ENCODE measurements at places on chromosomes 4 and X.

DNA sequence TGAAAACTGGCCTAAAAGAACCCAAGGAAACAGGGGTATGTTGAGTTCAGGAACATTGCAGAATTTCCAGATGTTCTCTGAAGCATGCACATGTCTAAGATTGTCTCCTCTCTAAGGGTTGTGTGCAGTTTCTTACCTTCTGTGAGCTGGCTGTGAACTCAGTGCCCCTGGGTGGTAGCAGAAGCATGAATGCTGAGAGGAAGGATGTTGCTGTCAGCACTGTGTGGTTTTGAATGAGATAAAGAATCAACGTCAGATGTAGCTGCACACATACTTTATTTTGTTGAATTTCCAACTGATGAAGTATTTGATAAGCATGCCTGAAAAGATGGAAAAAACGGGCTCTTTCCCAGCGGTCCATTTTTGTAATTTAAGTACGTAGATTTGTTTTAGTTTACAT is 23.8 kb upstream of the CD38 start:
- no peak for DNase-seq

DNA sequence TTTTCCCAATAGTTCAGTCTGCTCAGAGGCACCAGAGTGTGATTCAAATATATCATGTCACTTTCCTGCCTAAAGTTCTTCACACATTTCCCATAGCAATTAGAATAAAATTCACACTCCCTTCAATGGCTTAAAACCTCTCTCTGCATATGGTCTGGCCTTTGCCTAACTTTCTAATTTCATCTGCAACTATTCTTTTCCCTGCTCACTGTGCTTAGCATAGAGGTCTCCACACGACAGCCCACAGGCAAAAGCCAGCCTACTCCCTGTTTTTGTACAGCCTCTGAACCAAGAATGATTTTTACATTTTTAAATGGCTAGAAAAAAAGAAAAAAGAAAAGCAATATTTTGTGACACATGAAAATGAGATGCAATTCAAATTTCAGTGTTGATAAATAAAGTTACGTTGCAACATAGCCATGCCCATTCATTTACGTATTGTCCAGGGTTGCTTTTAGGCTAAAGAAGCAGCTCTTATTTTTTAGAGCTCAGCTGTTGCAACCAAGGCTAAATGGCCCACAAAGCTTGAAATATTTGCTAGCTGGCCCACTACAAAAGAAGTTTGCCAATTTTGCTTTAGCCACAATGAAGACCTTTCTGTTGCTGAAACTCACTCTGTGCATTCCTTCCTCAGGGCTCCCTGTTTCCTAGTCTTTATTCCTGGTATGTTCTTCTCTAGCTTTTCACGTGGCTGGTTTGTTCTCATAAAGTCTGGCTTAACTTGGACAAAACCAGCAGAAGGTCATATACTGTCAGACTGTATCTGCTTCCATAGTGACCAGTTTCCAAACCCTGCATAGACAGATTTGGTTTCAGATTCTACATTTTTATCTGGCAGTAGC is 26.6 kb upstream of the IRF2 start:
- no peak for DNase-seq

DNA sequence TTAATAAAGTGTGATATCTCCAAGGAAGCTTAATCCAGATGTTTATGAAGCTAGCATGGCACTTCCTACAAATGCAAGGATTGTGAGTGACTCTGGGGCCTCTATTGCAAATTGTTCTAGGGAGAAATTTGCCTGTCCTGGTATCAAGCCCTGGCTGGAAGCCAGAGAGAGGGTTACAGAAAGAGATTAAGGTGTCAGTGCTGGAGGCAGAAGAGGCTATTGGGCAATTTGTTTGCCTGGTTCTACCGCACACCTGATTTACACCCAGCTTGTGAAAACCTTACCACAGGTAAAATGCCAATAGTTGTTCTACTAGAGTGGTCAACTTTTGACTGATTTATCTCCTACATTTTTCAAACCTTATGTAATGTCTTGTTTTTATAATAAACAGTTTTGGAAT is 186.7 kb upstream of the FAT1 start:
- DNase-seq, result no peak

DNA sequence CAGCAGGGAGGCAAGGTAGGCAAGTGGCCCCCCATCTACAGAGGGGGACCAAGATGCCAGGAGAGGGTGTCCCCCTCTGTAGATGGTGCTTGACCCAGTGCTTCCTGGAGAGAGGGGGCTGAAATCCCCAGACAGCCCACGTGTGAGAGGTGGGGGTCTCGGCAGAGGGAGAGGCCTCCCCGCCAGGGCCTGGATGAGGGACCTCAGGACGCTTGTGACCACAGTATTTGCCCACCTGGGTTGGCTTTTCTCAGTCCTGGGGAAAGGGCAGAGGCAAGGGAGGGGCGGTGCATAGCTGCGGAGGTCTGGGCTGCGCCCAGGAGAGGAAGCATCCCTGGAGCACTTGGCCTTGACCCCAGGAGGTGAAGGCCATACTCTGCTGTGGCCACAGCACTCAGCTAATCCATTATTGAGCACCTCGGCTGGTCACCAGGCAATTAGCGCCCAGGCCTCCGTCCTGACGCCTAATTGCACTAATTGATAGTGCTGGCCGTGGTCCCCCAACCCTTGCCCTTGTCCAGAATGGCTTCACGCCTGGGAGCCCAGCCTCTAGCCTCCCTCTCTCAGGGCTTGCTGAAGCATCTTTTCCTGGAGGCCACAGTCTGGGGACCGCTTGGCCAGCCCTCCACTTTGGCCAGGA is 30.7 kb downstream of the HMX1 start:
- no peak for DNase-seq

- DNase-seq, result no peak
These were observed at the start of gene PYURF for GRCh38 chr4:88523325-88524129. TSS of gene PYURF (minus strand) at chr4:88523776. CDS start at chr4:88523700, 76 bp downstream.

DNA sequence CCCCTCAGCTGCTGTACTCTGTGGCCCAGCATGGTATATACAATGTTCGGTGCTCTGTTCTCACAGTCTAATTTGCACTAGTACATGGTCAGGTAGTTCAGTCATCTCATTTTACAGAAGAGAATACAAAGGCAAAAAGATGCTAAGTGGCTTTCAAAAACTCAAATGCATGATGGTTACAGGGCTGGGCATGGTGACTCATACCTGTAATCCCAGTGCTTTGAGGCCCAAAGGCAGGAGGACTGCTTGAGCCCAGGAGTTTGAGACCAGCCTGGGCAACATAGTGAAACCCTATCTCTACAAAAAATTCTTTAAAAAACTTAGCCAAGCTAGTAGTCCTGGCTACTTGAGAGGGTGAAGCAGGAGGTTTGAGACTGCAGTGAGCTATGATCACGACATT is 210.5 kb upstream of the KIT start:
- no peak for DNase-seq

- DNase-seq, result no peak
These were observed 1452.6 kb downstream of the PCDH7 start for GRCh38 chr4:32172761-32173160.

- DNase-seq, result no peak
These were observed 176.3 kb downstream of the OPHN1 start for GRCh38 chrX:68256990-68257389.

- no peak for DNase-seq
These were observed 43.4 kb downstream of the NUDT6 start for GRCh38 chr4:122879001-122879400.

- no peak for DNase-seq
These were observed 283.7 kb upstream of the GATB start for GRCh38 chr4:152044331-152045036.

DNA sequence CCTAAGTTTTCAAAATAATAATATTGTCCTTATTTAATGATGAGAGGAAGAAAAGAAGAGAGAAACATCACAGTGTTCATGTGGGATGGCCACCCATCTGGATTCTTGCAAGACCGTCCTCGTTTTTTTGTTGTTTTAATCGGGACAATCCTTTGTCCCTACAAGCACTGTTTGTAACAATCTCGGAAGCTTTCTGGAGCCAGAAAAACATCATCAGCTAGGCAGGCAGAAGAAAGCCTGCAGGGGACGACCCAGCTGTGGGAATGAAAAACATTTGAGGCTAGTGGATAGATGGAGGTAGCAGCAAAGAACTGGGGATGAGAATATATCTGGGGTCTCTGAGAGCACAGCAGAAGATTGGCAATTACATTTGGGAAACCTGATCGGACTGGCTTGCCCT is 105.6 kb downstream of the DKK2 start:
- DNase-seq, result no peak

All from Panc1 (cell line).